ENCODE measurements at places on chromosomes 5 and 9. TPM values are rescaled to one million over a fixed set of nuclear protein-coding genes. Genes with fewer than 3 reads are reported as not detected.

TMC1 gene
- 0.25 TPM for total RNA-seq

WASHC1 gene
- total RNA-seq = 22.2 TPM

CDHR2 gene
- total RNA-seq = not detected

DNA sequence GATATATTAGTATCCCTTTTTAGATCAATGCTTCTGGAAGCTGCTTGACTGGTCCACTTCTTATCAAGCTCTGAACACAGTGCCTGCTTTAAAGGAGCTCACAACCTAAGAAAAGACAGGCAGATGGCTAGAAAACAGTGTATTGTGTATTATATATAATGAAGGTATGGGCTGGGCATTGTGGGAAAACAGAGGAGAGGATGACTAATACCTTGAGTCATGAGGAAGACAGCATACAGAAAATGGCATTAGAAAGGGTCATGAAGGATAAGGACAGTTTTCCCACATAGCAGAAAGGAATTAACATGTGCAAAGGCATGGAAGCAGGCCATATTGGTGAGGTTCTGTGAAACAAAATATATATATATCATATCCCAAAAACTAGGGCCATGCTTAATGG is 309.6 kb downstream of the MLLT3 start:
- no peak for DNase-seq

GRCh38 chr5:178259623-178260536 is 27.3 kb upstream of the PHYKPL start:
- DNase-seq = no peak

- DNase-seq = peak; percentile 51
These were observed 857 bp downstream of the ADAM19 start for GRCh38 chr5:157574456-157575380.

MRPS27 gene
- total RNA-seq = 57.9 TPM

- no peak for DNase-seq
These were observed 30.9 kb downstream of the SEMA5A start for GRCh38 chr5:9514968-9515367.

- no peak for DNase-seq
These were observed 173.4 kb upstream of the CHD1 start for GRCh38 chr5:99102073-99102697.

DNA sequence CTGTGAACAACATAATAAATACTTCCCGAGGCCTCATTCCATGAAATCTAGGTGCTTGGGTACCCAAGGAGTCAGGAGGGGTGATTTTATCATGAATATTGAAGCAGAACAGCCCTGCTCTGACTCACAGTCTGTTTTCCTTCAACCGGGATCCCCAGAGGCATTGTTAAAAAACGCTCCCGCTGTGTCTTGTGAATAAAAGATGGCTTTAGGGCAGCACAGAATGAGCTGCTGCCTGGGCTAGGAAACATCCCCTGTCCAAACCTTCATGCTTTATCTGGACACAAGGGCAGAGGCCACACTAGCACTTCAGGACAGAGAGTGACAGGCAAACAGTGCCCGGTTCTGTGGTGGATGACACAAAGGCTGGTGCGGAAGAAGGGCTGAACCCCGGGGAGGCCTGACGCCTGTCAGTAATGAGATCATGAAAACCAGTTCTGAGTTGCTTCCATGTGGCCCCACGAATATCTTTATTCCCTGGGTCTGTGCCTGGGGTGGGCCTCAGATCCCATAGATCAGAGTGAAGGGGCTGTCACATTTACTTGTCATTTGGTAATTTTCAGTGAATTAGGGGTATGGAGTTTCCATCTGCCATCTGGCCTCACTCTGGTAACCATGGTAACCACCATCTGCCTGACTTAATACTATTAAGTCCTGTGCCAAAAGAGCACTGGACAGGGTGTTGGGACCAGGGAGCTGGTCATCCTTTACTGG is 2.6 kb downstream of the IGFBPL1 start:
- DNase-seq = no peak

DNA sequence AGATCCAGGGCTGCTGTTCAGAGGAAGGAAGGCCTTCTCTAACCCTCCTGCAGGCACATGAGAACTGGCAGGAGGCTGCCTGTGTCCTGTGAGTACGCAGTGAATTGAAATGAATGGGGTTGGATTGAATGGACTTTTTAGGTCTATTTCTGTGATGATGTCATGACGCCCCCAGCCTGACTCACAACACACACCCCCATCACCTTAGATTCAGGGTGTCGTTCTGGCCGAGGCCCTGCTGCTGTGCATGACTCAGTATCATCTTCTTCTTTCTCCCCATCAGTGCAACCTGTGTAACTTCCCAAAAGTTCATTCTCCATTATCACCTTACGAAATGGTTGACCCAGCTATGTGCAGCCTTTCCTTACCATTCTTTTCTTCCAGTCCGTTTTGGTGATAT is 5.4 kb downstream of the PCAT7 start:
- no peak for DNase-seq

GRCh38 chr9:127586537-127586936 is 25.5 kb upstream of the STXBP1 start:
- DNase-seq = peak; percentile 81

- DNase-seq = no peak
These were observed 130.0 kb downstream of the LIFR start for GRCh38 chr5:38426490-38426889.

DNA sequence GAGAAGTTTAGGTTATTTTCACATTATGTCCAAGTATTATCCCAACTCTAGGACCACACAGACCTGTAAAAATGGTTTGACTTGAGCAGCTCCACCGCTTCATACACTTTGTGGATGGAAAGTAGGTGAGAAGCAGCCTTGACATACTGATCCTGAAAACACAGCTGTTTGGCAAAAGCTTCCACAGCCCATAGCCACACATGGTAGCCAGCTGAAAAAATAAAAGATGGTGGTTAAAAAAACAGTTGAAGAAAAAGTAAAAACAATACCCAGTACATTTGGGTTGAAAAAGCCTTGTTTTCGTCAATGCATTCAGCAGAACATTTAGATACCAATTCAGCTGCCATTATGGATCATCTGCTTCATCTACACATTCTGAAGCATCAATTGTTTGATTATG is 36.7 kb downstream of the GEMIN5 start:
- no peak for DNase-seq

- no peak for DNase-seq
These were observed 315 bp downstream of the PIK3R1 start for GRCh38 chr5:68215898-68216244.

GRCh38 chr5:178420354-178420781 is 169.8 kb downstream of the COL23A1 start:
- no peak for DNase-seq

GRCh38 chr9:36928670-36929349 is 105.3 kb downstream of the PAX5 start:
- DNase-seq = no peak

- no peak for DNase-seq
These were observed 152.2 kb downstream of the ARHGAP26 start for GRCh38 chr5:142922223-142922952.

ORM2 gene
- 2.6 TPM for total RNA-seq
